Esophagus squamous epithelium (tissue), 5 donors: ENCODE measurements at places on chromosomes 1 and 21.

- no peak for DNase-seq
Observed at GRCh38 chr1:178798232-178798861, 72.5 kb downstream of the ANGPTL1 start.

GRCh38 chr1:25744140-25744581 is 55.8 kb upstream of the SELENON start:
- DNase-seq = no peak

DNA sequence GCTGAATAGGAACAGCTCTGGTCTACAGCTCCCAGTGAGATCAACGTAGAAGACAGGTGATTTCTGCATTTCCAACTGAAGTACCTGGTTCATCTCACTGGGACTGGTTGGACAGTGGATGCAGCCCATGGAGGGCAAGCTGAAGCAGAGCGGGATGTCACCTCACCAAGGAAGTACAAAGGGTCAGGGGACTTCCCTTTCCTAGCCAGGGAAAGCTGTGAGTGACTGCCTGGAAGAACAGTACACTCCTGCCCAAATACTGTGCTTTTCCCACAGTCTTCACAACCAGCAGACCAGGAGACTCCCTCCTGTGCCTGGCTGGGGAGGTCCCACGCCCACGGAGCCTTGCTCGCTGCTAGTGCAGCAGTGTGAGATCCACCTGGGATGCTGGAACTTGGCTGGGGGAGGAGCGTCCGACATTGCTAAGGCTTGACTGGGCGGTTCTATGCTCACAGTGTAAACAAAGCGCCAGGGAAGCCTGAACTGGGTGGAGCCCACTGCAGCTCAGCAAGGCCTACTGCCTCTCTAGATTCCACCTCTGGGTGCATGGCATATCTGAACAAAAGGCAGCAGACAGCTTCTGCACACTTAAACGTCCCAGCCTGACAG is 14.7 kb downstream of the CR1L start:
- DNase-seq = no peak

GRCh38 chr1:156475568-156476500 is 24.7 kb downstream of the MEF2D start:
- DNase-seq = no peak

DNA sequence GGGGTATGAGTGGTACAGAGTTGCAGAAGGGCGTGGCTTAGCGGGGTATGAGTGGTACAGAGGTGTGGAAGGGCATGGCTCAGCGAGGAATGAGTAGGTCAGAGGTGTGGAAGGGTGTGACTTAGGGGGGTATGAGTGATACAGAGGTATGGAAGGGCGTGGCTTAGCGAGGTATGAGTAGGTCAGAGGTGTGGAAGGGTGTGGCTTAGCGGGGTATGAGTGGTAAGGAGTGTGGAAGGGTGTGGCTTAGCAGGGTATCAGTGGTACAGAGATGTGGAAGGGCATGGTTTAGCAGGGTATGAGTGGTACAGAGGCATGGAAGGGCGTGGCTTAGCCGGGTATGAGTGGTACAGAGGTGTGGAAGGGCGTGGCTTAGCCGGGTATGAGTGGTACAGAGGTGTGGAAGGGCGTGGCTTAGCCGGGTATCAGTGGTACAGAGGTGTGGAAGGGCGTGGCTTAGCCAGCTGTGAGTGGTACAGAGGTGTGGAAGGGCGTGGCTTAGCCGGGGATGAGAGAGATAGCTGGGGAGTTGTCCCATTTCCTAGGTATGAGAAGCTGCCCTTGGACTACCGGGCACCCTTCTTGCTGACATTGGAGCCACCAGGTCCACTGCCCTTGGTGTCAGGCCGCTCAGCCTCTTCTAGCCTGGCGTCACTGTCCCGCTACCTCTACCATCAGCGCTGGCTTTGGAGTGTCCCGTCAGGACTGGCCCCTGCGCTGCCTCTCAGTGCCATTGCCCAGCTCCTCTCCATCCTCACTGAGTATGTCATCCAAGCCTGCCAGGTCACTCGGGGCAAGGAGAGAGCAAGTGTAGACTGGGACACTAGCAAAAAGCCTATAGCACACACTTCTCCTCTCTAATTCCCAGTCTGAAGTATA is 29.8 kb downstream of the HYI start:
- no peak for DNase-seq

- DNase-seq = no peak
Observed at GRCh38 chr1:6454856-6455751, 10.9 kb downstream of the TNFRSF25 start.

- DNase-seq = no peak
Observed at GRCh38 chr1:11384170-11384554, 94.8 kb upstream of the DISP3 start.

DNA sequence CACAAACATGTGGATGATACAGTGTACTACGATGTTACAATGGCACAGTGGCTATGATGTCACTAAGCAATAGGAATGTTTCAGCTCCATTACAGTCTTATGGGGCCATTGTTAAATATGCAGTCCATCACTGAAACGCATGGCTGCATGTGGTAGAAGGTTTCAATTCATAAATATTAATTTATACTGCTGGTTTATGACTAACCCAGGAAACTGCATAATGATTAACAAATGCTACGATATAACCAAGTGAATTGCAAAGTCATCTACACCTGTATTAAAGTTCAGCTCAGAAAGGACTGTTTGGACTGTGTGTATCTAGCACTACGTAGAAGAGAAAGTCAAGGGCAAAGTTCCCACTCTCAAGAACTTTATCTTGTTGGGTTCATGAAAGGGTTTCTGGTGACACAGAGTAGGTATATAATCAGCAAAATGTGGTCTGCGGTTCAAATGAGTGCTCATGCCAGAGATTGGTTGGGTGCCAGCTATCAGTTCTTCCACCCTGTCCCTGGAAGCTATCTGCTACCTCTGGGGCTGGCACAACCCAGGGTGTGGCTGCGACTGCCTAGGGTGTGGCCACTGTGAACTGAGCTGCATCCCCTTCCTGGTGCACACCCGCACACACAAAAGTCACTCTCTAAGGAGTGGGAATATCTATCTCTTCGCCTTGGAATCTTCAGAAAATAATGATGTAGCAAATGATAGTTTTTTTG is 14.8 kb downstream of the MGST3 start:
- DNase-seq = no peak

- no peak for DNase-seq
Observed at GRCh38 chr1:8989821-8990220, 36.4 kb downstream of the SLC2A7 start.

- DNase-seq = no peak
Observed at GRCh38 chr1:84406346-84406861, 8.1 kb downstream of the DNASE2B start.

DNA sequence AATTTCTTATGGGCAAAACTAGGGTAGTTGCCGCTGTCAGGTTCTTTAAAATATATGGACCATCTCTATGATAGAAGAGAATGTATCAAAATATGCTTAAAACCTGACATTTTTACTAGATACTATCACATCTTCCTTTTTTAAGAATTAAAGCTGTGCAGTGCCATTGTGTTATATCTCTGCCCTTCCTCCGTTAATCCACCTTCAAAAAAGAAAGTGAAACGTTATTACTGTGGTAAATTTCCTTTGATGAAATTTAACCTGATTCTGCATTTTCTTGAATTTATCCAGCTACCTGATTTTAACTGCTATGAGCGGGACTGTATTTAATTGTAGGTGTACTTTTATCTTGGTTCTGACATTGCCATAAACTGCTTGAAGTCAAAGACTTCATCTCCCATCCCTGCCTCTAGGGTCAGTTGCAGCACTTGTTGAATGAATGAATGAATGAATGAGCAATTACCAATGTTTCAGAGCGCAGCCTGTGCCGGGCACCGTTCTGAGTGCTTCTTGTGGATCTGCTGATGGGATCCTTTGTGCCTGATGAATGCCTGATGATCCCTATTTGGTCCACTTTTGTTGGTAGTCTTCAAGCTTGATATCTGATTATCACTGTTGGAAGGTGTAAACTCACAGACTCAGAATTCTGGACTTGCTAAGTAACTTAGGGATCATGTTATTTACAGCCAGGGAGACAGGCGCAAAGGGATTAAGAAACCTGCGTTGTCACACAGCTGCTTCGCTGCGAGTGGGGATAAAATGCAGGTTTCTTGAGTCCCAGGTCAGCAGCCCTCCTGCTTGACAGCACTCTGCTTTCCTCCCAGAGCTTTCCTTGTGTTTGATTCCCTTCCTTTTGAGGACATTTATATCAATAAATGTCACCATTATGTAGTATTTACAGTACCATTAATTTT is 30.1 kb downstream of the SMYD2 start:
- DNase-seq = no peak

DNA sequence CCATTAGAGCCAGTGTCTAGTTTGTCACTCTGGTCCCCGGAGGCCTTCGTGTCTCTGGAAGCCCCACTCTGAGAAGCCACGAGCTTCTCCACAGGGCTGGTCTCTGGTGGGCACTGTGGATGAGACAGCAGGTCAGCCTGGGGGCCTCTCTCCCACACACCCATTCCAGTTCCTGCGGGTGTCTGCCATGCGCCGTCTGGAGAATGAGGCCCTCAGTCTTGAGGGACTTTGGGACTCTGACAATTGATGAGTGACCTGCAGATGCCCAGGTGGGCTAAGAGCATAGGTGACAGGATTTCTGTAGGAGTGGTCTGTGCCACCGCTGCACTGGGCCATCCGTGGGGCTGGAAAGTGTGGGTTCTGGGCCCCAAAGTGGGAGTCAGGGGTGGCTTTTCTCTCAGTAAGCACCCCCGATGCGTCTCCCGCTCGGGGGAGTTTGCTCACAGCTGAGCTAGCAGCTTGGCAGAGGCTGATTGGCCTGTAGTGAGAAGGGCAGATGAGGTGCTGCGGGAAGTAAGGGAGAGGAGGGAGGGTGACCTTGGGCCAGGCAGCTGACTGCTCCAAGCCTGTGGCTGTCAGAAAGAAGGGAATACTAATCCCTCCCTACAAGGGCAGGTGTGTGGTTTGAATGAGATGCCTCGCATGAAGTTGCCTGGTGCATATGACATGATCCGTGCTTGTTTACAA is 26.4 kb downstream of the LHX4 start:
- DNase-seq = no peak

DNA sequence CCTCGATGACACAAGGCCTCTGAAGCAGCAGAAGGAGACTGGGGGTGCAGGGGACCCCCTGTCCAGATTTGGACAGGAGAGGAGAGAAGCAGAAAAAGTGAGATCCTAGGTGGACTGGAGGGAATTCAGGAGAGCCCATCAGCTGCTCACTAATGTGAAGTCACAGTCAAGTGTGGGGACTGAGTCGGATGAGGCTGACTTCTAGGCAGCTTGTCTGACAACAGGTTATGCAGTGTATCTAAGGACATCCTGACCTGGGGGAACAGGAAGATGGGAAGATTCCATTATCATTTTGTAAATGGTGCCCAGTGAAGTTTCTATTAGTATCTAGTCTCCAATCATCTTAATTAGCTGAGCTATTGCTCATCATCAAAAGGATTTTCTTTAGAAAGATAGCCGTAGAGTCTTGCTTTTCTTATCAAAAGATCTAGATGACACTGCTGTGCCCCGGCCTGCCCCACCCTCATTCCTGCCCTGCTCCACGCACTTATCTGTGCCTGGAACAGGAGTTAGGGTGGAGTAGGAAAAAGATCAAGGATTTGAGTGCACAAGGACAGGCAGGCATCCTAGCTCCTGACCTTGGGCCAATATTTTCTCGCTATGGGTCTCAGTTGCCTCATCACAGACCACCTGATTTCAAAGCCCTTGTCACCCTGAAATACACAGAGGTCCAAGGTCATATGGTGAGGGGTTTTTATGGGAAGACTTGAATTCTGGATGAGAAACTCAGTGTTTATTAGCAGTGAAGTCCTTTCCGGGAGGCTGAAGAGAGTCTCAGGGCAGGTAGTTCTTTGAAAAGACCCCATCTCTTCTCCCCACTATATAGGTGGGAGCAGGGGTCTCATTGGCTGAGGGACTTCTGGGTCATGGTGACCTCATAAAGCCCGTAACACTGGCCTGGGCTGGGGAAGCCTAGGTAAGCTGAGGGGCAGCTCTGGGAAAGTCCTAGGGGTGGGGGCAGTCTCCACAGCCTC is at the start of gene MROH7:
Gene MROH7, plus strand, starts transcription at position 924 of the 974 bp plus-strand sequence. CDS start 11,141 bp downstream, outside the sequence.
- DNase-seq = no peak

DNA sequence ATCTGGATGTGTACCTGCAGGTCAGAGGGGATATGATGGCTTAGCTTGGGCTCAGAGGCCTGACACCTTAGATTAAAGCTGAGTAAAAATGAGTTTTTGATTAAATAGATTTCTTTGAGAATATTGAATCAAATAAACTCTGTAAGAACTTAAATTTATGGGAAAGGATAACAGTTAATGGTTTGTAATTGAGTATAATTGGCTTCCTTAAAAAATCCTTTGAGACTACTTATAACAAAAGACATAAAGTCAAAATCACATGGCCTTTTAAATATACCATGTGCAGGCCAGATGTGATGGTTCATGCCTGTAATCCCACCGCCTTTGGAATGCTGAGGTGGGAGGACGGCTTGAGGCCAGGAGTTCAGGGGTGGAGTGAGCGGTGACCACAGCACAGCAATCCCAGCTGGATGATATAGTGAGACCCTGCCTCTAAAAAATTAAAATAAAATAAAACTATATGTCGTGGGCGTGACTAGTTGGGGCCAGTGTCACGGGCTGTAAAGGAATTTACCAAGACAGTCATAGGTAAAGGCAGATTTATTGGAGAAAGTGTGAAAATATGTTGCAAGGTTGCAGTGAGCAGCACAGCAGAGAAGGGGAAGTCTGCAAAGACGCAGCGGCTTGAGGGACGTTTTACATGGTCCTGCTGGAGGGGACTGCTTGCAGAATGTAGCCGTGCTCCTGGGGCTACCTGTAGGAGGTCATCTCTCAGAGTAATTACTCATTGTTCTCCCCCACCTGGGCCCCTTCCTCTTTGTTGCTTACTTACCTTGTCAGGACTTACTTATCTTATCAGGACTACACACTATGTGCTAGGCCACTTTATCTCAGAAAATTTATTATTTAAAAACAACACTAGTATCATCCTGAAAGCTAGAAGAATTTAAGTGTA is 122.3 kb downstream of the ZMYM4 start:
- no peak for DNase-seq

DNA sequence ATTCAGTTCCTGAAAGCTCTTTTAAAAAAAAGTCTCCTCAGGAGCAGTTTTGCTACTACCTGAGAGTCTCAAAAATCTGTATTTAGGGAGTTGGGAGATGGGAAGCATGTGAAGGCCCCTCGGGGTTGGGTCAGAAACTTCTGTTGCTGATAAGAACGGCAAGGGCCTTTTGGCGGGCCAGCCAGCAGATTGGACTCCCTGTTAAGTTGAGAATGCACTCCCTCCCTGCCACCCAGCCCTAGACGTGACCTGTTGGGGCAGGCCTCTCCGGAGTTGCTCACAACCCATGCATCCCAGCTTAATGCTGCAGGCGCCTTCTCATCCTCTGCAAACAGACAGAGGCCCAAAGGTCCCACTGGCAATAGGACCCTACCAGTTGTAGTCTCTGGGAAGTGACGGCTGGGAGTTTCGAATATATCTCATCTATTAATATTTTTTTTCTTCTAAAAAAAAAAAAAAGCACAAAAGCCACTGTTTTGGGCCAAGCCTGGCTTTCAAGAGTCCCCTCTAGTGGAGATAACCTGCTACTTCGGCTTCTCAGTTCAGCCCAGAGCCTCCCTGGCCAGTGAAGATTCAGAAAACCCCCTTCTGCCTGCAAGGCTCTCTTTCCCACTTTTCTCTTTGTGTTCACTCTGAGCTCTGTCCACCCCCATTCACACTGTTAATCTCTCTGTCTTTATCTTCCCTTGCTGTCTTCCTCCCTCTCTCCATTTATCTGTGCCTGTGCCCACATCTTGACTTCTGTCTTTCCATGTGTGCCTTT is 5.3 kb downstream of the PLXNA2 start:
- no peak for DNase-seq
